ENCODE measurements at places on chromosomes 4 and X.

- DNase-seq = no peak
Measured at GRCh38 chrX:48711162-48711928, 14.8 kb downstream of the SUV39H1 start.

- DNase-seq = no peak
Measured at GRCh38 chr4:113349430-113349829, 300.0 kb downstream of the ANK2 start.

- no peak for DNase-seq
Measured at GRCh38 chr4:68218044-68218443, 27.4 kb downstream of the TMPRSS11B start.

GRCh38 chr4:2886622-2887021 is 43.0 kb downstream of the ADD1 start:
- no peak for DNase-seq

- no peak for DNase-seq
Measured at GRCh38 chr4:33940281-33940680, 2304.0 kb downstream of the ARAP2 start.

GRCh38 chrX:148270499-148270898 is 229.9 kb upstream of the AFF2 start:
- no peak for DNase-seq

- no peak for DNase-seq
Measured at GRCh38 chr4:7062816-7063215, 5.0 kb downstream of the GRPEL1 start.

DNA sequence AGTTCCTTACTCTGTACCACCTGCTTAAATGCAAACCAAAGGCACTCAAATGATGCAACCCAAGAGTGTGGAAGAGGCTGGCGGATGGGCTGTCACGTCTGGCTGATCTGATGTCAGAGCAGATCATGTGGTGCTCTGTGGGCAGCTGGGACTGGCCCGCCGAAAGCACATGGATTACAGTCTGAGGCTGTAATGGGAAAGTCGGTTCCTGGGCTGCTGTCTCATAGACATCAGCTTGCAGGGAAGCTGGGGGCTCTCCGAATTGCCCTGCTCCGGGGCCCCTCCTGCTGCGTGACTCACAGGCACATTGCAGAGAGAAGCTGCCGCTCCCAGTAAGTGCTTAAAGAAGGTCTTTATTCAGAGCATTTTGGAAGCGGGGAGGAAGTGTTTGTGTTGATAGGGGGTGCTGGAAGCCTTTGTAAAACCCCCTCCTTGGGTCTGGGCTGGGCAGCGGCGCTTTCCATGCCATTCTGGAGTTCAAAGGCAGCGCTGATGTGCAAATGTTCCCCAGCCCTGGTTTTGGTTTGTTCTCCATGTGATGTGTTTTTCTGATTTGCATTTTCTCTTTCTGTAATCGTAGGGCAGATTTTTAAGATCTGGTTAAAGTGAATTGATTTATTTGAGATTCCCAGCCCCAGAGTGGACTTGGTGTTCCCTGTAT is 181.1 kb downstream of the LARP7 start:
- no peak for DNase-seq

DNA sequence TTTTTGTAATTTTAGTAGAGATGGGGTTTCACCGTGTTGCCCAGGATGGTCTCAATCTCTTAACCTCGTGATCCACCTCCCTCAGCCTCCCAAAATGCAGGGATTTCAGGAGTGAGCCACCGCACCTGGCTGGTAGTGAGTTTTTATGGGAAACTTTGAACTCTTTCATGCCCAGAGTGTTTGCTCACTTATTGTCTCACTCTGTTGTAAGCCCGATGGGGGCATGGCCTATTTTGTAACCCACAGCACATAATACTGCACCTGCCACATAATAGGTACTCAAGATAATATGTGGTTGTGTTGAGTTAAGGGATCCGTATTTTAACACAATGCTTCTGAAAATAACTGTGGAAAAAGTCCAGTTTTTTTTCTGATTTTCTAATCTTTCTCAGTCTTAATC is 109.6 kb upstream of the GIMD1 start:
- no peak for DNase-seq

Measured in stimulated activated CD8-positive, alpha-beta memory T cell treated with anti-CD3 and anti-CD28 coated beads, Interleukin-7, amount 100 ng/mL, for 1 hour (primary cell).